ENCODE measurements at places on chromosomes 1 and 21.

- DNase-seq, result no peak
These were observed 159.5 kb downstream of the LTN1 start for GRCh38 chr21:28833182-28833581.

DNA sequence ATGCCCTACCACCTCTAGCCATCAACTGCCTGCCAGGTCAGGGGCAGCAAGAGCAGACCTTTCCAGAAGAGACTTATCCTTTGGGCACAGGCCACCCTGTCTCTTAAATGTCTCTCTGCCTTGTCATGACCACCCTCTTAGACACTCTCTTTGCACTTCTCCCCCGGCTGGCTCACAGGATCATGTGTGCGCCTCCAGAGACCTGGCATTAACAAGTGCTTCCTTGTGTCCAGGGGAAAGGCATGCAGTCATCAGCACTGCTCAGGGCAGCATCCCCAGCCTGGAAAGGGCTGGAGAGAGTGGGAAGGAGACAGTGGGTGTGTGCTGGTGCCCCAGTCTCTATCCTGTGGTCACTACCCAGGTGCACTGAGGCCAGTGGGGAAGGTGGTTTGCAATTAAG is 85.2 kb upstream of the TLR5 start:
- no peak for DNase-seq

DNA sequence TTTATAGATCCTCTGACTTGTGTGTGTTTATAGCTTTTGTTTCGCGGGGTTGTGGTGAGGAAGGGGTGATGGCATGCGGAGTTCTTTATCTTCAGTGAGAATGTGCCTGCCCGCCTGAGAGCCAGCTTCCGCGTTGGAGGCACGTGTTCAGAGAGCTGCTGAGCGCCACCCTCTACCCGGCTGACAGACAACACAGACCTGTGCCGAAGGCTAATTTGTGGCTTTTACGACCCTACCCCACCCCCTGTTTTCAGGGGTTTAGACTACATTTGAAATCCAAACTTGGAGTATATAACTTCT is 14.4 kb upstream of the CD101 start:
- peak; percentile 76 for DNase-seq

- no peak for DNase-seq
These were observed 14.1 kb upstream of the STXBP3 start for GRCh38 chr1:108732398-108732797.

DNA sequence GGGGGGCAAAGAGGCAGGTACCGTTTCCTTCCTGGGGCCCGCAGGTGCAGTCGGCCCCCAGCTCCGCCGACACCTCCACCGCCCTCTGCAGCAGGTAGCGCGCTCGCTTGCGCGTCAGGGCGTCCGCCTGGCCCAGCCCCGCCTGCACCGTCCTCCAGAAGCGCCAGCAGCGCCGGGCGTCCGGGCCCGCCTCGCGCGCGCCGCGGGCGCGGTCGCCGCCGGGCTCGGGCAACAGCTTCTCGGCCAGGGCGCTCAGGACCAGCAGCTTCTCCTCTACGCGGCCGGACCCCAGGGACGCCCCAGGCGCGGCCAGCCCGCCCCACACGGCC is 863 bp downstream of the TARBP1 start:
- DNase-seq, result peak; percentile 68

DNA sequence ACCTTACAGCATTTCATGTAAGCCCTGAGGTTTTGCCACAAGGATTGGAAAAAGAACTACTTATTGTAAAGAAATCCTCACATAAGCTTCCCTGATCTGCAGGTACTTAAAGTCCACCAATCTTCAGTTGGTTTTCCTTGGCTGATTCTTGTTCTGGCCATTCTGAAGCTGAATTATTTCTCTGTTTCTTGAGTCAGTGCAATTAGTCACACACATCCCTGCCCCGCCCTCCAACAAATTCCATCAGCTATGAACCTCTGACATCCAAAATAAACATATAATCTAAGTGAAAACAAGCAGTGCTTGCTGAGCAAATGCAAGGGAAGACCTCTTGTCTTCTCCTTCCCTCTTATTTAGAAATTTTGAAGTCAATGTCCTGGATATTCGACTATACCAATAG is 8.2 kb upstream of the FNDC7 start:
- no peak for DNase-seq

- DNase-seq, result no peak
These were observed 2.9 kb downstream of the CFAP107 start for GRCh38 chr1:12748778-12749355.

DNA sequence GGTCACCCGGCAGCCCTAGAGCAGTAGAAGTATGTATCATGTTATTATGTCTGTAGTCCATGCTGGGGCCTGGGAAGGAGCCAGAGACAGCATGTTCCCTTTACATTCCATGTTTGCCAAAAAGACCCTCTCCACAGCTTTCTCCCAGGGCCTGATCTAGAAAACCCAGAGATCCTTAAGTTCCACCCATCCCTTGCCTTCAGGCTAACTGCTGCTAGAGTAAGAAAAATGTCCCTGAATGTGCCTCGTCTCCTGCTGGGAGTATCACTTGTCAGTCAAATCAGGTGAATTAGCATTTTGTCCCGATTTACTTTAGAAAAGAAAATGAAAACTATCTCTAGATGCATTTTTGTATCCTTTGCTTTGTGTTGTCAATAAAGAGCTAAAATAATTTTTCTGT is 13.3 kb upstream of the MRPS14 start:
- DNase-seq, result no peak

DNA sequence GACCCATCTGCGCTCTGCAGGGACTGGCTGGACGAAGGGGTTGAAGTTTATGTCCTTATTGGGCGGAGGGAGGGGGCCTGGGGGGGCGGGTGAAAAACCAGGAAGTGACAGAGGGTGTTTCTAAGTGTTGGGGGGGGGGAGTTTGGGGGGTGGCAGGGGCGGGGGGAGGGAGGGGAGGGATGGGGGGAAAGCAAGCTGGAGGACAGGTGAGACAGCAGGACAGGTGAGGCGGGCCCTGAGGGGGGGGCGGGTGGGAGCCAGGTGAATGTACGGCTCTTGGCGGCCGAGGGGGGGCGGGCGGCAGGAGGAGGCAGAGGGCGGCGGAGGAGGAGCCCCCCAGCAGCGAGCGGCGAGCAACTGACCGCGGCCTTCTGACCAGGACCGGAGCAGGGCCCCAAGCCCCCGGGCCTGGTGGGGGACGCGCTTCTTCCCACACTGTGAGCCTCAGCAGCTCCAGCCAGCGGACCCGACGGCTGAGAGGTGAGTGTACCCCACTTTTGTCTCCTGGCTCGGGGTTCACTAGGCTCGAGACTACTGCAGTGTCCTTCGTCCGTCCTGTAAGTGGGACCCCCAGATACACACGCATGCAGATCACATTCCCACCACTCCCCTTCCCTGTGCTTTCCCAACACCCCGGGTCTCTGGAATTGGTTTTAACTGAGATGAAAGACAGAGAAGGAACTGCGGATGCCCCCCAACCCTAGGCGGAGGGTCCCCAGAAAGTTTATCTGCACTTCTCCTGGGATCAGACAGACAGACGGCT is at the start of gene ZBTB7B:
Gene ZBTB7B, plus strand, starts transcription at position 339 of the 763 bp plus-strand sequence. CDS start 11,859 bp downstream, outside the sequence.
- no peak for DNase-seq

- DNase-seq, result no peak
These were observed 840.4 kb downstream of the USP25 start for GRCh38 chr21:16570171-16570570.

DNA sequence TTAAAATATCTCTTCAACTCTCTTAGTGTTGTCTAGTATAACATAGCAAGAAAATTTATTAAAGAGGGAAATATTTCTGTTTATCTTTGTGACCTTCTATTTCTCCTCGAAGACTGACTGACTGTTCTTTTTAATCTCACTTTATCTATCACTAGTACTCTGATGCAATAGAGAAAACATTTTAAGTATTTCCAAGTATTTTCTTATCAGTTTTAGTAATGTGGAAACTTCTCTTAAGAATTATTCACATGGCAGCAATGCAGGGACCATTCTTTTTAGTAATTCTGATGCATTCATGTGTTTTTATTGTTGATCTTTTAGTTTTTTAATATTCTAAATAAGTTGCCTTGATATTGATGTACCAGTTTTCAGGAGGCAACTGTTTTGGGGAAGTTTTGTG is 115.7 kb downstream of the NEK7 start:
- DNase-seq, result no peak

GRCh38 chr1:156430866-156431265 is 61.9 kb downstream of the RHBG start:
- DNase-seq, result no peak

DNA sequence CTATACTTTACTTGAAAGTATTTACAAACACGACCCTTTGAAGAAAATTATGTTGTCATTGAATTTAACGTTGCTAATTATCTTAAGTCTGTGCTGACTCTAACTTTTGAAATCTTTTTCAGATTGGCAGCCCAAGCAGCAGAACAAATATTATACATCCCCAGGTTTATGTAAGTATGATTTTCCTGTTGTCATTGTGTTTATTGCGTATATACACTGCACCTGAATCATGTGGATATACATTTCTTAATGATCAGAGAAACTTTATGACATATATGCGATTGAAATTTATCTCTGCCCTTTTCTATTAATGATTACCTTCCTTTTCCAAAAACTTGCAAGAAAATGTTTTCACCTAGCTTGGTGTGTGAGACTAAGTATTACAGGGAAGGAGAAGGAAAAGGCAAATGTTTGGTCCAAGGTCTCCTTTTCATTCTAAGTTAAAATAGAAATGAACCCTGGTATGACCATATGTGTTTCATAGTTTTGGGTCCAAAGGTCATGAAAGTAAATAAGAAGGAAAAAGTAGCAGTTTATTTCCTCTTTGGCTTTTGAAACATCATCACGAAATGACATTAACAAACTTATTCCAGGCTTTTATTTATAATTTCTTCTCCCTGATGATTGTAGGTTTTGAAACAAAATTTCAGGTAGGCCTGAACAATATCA is 116.8 kb downstream of the VPS13D start:
- no peak for DNase-seq

DNA sequence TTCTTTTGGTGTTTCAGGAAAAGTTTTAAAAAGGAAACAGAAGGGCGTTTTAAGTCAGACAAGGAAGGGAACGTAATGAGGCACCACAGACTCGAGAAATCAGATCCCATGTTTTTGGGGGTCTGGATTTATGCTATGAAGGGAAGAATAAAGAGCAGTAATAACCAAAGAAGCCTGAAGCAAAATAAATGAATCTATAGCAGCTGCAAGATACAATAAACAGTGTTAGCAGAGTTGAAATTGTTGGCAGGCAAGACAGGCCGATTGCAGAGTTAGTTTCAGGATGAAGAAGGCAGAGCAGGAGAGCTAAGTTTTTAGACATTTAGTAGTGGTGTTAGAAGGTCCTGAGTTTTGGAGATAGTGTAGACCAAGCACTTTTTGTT is 425 bp downstream of the DDR2 start:
- DNase-seq, result no peak

- no peak for DNase-seq
These were observed 665.0 kb downstream of the SMYD3 start for GRCh38 chr1:245842106-245842505.

GRCh38 chr1:89104687-89105086 is 21.2 kb downstream of the GBP2 start:
- no peak for DNase-seq

DNA sequence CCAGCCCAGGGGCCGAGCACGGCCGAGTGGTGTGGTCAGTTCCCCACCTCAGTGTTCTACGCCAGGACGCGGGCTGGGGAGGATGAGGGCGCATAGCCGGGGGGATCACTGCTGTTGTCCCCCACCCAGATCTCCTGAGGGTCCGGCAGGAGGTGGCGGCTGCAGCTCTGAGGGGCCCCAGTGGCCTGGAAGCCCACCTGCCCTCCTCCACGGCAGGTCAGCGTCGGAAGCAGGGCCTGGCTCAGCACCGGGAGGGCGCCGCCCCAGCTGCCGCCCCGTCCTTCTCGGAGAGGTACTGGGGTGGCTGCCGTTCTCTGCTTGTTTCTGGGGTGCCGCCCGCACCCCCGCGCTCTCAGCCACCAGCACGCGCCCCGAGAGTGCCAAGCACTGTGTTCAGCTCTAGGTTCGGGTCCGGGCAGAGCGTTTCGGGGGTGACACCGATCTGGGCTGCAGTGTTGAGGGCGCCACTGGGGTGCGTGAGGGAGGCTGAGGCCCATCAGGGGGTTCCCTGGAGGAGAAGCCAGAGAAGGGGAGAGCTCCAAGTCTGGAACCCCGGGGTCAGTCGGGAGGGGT is 17.4 kb downstream of the SAMD11 start:
- DNase-seq, result no peak

DNA sequence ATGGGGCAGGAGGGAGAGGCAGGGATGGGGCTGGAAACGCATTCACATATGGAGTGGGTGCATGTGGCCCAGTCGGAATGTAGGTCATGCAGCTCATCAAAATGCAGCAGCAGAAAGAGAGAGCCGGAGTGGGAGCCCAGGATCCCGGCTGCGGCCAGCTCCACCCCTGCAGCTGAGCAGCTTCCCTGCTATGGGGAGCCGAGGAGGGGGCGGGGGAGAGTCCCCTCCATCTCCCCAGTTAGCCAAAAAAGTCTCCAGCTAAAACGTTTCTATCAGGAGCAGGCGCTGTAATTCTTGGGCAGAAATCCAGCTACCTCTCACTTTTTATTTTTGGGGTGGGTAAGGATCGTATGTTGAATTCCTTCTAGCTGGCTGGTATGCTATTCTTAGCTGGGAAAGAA is 39.7 kb downstream of the MRPL37 start:
- DNase-seq, result no peak

- no peak for DNase-seq
These were observed 46.4 kb downstream of the ELF3 start for GRCh38 chr1:202056644-202057334.

DNA sequence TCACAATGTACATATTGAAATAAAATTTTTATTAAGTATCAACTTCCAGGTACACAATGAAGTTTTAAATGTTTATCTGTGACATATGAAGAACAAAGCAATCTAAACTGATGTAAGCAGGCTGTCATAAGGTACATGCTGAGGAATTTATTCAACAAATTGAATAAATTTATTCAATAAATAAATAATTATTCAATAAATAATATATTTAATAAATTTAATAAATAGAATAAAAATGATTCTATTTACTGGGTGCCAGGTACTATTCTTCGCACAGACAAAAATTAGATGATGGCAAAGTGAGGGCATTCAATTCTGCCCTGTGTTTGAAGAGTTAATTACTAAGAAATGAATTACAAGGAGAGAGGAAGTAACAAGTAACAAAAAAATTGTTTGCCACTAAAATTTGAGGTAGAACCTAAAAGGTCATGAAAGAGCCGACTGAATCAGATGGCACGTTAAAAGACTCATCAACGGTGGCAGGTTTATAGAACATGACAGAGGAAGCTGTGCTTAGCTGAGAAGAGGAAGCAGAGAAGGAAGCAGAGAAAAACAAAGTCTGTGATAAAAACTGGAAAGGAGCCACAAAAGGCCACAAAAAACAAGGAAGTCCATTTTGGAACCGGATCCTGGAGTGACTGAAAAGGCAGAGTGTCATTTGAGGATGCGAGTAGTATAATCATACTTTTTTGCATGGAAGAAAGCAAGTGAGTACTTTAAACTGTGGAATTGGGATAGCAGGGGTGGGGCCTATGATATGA is 2.2 kb upstream of the USP24 start:
- DNase-seq, result no peak
